ENCODE measurements at places on chromosomes 5 and 9.

DNA sequence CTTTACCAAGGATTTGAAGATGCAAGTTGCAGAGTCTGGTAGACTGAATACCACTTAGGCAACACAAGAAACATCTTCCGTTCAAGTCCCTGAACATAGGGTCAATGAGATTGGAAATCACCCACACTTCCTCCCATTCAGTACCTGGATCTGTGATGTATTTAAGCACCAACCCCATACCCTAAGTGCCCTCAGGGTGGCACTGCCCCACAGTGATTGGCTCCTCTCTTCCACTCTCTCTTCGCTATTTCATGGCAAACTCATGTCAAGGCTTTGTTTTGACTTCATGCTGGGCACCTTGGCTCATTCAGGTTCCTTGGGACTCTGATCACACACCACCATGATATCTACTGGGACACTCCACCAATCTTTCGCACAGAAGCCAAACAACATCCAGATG, 53.7 kb downstream of the GGTA1 start:
- no peak for DNase-seq

- DNase-seq, result no peak
Observed at GRCh38 chr9:94921656-94922055, 195.2 kb downstream of the AOPEP start.

DNA sequence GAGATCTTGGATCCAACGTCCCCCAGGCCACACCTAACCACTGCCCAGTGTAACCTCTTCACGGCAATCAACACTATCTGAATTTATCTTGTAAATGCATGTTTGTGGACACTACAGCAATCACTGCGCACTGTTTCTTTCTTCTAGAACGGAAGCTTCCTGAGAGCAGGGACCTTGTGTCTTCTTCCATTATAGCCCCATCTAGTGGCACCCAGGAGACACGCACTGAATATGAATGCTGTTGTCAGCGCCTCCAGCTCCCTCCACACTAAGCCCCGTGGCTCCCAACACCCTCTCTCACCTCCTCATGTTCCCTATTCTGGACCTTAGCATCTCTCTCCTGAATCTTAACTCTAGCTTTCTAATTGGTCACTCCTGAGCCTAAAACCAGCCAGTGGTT, 72.7 kb downstream of the SMIM23 start:
- peak; percentile 17 for DNase-seq

GRCh38 chr9:110520120-110520701, 59.3 kb downstream of the SVEP1 start:
- DNase-seq, result no peak

GRCh38 chr9:124852829-124853531, at the start of gene WDR38:
Gene WDR38, plus strand, starts transcription at chr9:124853460. Its CDS starts 72 bp downstream, at chr9:124853532.
- peak; percentile 78 for DNase-seq

GRCh38 chr5:177511796-177512675, 2.4 kb upstream of the DOK3 start:
- DNase-seq, result no peak

DNA sequence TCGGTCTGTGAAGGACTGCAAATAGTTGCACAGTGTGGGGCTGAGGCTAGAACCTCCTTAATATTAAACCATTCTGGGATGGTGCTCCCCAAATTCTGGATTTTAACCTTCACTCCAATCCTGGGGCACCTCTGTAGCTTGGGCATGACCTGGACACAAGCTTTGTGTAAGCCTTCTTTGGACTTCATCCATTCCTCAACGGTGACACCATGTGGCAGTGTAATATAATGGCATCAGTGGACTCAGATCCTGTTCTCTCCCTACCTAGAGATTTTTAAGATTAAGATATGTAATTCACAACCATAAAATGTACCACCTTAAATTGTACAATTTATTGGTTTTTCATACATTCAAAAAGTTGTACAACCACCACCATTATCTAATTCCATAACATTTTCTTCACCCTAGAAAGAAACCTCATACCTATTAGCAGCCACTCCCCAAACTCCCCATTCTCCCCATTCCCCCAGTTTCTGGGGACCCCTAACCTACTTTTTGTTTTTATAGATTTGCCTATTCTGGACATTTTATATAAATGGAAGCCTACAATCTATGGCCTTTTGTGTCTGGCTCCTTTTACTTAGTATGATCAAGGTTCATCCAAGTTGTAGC, 4.8 kb upstream of the PLGRKT start:
- peak; percentile 62 for DNase-seq

DNA sequence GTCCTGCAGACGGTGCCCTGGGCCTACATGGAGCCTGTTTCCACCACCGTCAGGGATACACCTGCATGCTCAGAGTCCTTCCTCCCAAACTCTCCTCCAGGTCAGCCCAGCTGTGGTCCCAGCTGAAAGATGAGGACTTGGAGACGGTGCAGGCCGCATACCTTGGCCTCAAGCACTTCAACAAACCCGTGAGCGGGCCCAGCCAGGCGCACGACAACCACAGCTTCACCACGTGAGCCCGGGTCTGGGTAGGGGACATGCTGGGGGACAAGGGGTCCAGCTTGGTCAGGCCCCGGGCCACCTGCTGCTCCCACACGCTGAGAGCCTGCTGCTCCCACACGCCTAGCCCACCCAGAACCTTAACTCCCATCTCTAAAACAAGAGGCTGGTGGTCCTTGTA, 16.6 kb upstream of the CARD19 start:
- no peak for DNase-seq

- peak; percentile 87 for DNase-seq
Observed at GRCh38 chr5:140351609-140352334, 5.4 kb upstream of the HBEGF start.
